ENCODE measurements at places on chromosomes 6 and 20.

- no peak for DNase-seq
Measured at GRCh38 chr6:15754035-15754705, 91.3 kb upstream of the DTNBP1 start.

- DNase-seq, result no peak
Measured at GRCh38 chr20:17536944-17537444, 5.8 kb upstream of the BFSP1 start.

DNA sequence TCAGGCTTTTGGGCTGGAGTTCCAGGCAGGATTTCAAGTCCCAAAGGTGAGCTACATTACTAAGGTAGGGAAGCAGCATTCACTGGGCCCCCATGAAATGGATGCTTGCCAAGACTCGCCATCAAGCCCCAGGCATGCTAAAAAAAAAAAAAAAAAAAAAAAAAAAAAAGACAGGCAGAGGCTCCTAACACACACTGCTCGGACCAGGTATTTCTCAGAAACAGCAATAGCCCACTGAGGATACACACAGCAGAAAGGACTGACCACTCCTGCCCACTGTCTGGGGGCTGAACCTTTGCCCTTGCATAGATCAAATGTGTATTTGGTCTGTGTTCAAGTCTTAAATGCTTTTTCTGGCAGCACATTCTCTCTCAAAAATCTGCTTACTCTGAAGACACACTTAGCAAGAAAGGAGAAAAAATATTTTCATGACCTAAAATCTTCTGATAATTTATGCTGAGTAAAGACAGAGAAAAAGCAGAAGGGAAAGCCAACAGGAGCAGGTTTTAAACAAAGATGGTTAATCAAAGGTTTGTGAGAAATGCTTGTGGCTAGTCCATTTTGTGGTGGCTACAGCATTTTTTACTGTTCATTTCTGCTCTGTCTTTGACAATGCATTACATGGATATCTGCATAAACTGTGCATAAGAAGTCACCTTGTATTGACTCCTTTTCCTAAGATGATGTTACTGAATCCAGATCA is 37.9 kb upstream of the BEND6 start:
- DNase-seq, result no peak

DNA sequence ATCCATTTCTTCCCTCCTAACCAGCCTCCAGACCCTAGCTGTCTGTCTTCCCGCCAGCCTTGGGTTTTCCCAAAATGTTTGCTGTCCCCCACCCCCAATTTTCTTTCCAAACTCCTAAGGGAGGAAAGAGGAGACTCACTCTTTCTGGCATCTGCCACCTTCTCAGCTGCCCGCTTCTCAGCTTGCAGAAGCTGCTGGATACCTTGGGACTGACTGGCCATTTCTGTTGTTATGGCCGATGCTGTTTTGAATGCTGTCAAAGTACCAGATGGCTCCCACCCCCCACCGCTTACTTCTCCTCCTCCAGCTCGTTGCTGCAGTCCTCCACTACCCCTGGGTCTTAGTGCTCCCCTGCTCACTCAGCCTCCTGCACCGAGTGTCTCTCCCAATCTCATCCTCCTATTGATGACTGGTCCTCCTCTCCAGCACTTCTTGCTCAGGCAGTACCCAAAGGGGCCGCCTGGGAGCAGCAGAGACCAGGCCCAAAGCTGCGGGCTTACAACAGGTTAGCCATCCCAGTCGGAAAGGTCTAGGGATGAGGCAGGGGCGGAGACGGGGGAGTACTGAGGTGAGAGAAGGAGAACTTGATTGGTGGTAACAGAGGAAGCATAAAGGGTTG is at the start of gene ATP6V1G2:
TSS of gene ATP6V1G2 (minus strand) at position 270 of the 619 bp plus-strand sequence. CDS start at position 221, 49 bp downstream.
- peak; percentile 88 for DNase-seq
